ENCODE measurements at places on chromosomes 3 and 15.

- DNase-seq, result no peak
These were observed 140.0 kb upstream of the MEF2A start for GRCh38 chr15:99425657-99426301.

GRCh38 chr3:141812084-141812483 is 48.9 kb downstream of the GRK7 start:
- no peak for DNase-seq

DNA sequence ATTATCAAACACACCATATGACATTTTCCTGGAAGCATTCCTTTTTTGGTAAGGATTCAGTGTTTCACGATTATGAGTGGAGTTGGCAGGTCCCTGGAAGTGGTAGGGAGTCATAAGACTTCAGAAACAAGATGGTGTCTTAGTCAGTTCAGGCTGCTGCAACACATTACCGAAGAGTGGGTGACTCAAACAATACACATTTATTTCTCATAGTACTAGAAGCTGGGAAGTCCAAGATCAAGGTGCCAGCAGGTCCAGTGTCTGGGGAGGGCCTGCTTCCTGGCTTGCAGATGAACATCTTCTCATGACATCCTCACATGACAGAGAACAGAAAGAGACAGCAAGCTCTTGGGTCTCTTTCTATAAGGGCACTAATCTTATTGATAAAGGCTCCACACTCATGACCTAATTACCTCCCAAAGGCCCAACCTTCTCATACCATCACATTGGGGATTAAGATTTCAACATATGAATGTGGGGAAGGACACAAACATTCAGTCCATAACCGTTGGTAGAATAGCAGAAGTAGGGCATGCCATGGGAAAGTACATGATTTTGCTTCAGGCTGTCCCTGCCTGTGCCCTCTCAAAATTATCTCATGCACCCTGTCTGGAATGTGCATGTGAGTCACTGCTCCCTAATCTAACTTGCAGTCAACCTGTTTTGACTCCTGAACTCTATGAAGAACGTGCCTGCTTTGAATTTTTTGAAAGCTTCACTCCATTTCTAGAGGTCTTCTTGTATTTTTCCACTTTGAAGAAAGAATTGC is 72.5 kb downstream of the GTPBP8 start:
- DNase-seq, result no peak

GRCh38 chr3:54223063-54223462 is 100.7 kb downstream of the CACNA2D3 start:
- no peak for DNase-seq

GRCh38 chr15:58258501-58259292 is 120.5 kb downstream of the AQP9 start:
- DNase-seq, result no peak

DNA sequence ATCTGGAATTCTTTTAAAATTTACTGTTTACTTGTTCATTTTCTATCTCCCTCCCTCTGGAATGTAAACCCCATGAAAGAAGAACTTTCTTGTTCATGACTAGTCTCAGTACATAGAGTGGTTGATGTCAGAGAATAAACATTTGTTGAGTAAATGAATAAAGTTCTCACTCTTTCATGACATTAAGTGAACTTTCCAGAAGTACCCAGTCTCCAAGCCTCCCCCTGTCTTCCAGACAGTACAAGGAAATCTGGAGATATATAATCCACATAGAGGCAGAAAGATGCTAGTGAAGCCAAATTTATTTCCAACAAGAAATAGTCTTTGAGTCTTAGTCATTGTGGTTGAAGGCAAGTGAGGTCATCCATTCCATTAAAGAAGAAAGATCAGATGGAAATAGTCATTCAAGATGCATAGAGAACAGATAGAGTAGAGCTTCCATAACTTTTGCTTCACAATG is 71.5 kb upstream of the GALNT15 start:
- no peak for DNase-seq

Measured in GM12892 (cell line).